ENCODE measurements at places on chromosomes 16 and 17.

DNA sequence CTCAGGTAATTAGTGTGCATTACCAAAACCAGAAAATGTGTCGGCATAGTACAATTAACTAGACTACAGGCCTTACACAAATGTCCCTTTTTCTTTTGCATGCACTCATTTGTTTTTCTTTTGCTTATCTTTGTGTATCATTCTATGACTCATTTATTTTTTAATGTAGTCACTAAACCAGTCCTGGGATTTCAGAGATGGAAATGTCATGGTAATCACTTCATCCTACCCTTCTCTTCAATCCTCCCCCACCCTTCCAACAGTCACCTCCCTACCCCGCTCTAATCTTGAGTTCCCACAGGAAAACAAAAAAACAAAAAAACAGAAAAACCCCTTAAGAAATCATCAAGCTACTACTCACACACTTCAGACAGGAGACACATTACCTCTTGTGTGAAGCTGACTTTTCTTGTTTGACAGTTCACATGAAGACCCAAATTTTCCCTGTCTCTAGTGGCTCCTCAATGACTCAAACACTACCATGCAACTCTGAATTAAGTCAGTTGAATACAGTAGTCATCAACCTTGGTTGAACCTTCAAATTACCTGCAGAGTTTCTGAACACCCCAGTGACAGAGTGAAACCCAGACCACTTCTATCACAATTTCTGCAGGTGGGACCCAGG is 242.4 kb upstream of the SALL1 start:
- no peak for DNase-seq

- peak; percentile 50 for DNase-seq
Measured at GRCh38 chr16:49921791-49922456, 66.0 kb upstream of the ZNF423 start.

GRCh38 chr16:20822521-20823325 is 16.4 kb downstream of the REXO5 start:
- no peak for DNase-seq

DNA sequence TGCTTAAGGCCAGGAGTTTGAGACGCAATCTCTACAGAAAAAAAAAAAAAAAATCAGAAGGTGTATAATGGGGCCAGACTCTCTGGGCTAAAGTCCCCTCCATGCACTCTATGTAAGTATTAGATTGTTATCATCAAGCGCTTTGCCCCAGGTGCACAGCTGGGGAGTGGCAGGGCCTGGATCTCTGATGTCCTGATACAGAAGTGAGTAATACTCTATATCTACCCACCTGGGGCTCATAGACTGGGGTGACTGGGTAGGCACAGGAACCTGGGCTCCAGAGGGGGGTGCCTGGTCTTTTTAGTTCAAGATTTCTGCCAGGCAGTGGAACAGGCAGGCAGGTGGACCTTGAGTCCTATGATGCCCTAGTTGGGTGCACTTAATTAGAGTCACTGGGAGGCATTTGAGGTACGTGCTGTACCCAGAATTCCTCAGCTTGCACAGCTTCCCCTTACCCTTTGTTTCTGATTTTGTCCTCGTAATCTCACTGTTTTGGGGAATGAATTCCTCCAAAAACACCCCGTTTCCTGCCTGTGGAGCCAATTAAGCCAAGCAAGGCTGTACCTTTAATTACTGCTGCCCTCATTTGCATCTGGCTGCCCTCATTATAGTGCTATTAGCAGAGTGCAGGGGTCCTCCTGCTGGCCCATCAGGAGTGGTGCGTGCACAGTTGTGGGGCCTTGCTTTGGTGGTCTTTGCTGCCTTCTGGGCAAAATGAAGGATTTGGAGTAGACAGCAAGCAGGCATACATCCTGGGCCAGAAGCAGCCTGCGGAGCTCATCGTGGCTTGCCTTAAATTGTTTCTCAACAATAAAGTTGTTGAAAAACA is 239.0 kb downstream of the SNX29 start:
- DNase-seq, result no peak

GRCh38 chr16:46783800-46784199 is 35.7 kb upstream of the MYLK3 start:
- no peak for DNase-seq

DNA sequence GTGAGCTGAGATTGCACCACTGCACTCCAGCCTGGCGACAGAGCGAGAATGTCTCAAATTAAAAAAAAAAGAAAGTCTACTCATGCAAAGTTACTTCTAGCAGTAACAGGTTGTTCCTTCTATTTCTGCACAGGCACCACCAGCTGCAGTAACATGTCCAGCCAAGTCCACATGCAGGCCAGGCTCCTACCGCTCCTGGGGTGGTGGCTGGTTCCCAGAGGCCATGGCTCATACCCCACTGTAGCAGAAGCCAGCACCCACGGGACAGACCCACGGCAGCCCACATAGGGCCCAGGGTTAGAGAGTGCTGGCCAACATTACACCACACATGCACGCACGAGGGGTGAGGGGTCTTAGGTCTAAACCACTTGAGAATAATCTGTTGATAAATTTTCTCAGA is 26.7 kb upstream of the TRAP1 start:
- DNase-seq, result no peak

DNA sequence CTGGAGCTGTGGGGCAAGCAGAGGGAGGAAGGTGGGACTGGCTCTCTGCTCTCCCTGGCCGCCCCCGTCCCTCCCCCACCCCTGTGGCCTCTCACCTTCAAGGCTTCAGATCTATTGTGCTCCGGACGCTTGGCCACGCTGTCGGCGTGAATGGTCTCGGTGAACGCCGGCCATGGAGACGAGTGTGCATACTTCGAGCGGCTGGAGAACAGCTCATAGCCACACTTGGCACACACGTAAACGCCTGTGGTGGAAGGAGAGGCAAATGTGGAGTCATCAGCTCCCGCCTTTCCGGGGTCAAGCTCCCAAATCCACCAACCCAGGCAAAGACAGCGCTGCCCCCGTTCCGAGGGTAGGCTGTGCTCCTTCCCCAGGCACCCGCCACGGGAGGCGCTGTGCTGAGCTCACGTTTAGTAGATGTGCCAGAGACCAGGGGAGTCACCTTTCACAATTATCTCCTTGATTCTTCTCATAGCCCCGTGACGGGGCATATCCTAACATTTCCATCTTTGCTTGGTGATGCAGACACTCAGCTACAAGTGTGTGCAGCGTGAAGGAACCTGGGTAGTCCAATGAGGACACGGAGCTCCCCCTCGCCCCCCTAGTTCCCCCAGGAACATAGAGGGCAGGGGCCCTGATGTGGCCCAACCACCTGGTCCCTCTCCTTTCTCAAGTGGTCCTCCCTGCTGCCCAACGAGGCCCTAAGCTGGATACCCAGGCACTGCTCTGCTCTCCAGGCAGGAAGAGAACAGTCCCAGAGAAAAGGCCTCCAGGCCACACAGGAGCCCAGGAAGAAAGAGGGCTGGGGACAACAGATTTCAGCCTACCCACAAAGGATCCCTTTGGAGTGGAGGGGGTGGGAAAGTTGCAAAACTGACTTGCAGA is 1.6 kb downstream of the MSRB1 start:
- no peak for DNase-seq

DNA sequence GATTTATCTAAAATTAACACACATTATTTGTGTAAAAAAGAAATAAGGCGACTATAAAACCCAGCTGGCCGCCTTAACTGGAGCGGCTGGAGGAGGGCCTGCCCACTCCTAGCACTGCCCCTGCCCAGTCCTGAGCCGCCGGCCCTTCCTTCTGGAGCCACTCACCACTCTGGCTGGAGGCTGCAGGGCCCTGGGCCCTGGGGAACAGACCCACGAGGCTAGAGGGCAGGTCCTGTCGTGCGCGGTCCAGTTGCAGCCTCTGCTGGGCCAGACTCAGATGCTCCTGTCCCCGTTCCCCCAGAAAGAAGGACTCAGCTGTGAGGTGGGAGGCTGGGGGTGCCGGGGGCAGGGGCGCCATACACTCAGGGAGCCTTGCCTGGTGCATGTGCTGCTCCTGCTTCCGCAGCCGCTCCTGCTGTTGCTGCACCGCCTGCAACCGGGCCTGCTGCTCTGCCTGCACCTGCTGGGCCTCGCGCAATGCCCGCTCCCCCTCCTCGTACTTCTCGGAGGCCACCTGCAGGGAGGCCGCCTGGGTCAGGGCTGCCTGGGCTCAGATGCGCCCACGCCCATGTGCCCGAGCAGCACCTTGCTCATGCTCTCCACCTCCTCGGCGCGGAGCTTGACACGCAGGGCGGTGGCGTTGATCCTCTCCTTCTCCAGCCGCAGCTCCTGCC is 9.0 kb upstream of the MRPL38 start:
- no peak for DNase-seq

DNA sequence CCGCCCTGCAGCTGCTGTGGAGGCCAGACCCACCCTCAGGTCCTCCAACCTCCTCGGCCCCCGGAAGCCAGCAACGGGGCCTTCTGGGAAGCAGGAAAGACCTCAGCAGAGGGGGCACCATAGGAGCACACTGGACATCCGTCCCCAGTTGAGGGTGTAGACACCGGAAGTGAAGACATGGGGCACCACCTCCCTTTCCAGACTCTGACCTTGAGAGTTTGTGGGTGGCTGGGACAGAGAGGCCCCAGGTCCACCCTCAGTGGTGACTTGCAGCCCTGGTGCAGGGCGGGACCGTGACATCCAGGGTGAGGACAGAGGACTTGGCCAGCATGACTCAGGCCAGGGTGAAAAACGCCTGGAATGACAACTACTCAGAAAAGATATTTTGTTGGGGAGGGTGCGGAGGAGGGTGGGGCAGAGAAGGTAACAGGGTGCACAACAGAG is 19.9 kb downstream of the CEP295NL start:
- DNase-seq, result peak; percentile 67
